Vagina (tissue), 2 donors: ENCODE measurements at places on chromosomes 6 and 20.

DNA sequence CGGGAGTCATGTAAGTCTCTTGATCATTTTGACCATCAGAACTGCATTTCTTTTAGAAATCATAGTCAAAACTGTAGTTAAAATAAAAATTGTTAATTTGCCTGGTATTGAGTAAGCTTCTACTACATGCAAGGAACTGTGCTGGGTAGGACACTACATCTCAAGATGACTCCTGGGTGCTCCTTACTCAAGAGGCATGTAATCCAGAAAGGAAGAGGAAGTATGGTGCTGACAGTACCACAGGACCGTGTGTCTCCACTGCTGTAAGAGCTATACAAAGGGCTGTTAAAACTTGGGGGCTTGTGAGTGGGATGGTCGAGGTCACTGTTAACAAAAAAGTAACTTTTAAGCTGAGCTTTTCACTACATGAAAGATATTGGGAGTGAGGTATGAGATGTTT is 508.3 kb upstream of the SOX4 start:
- H3K4me1 ChIP-seq, result no peaks in the 10 kb centered on the region
- H3K27me3 ChIP-seq, result no peaks in the 10 kb centered on the region
- no peaks in the 10 kb centered on the region for H3K36me3 ChIP-seq
- no peak for DNase-seq
- H3K4me3 ChIP-seq, result no peak overlapping the region

GRCh38 chr20:36499723-36500501 is 41.4 kb upstream of the MYL9 start:
- no peaks in the 10 kb centered on the region for H3K36me3 ChIP-seq
- H3K4me3 ChIP-seq, result no peak overlapping the region
- peaks cover 12% of the 10 kb centered on the region for H3K4me1 ChIP-seq
- H3K27ac ChIP-seq, result no peak overlapping the region
- no peak for DNase-seq

DNA sequence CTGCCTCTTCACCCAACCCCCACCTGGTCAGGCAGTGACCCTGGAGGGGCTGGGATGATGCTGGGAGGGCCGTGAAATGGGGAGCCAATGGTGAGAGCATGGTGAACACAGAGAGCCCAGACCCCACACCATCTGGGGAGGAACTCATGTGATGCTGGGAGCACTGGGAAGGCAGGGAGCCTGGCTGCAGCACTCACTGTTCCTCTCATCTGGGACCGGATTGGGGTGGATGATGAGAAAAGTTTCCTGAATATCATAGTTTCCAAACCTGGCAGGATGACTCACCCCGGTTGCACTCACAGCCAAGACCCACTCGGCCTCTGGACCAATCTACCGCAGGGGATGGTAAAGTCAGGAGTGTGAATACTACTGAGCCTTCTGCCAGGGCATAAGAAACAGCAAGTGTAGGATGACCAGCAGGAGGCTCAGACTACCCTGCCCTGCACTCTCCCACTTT is 21.8 kb downstream of the ULBP1 start:
- peaks cover 7% of the 10 kb centered on the region for H3K27me3 ChIP-seq
- H3K27ac ChIP-seq, result no peak overlapping the region
- DNase-seq, result no peak
- no peaks in the 10 kb centered on the region for H3K36me3 ChIP-seq
- peaks cover 7% of the 10 kb centered on the region for H3K4me1 ChIP-seq
- no peak overlapping the region for H3K4me3 ChIP-seq

GRCh38 chr6:40075056-40075590 is 140.9 kb upstream of the MOCS1 start:
- no peaks in the 10 kb centered on the region for H3K4me1 ChIP-seq
- no peak for DNase-seq
- no peak overlapping the region for H3K27ac ChIP-seq
- no peak overlapping the region for H3K4me3 ChIP-seq
- no peaks in the 10 kb centered on the region for H3K27me3 ChIP-seq
- no peaks in the 10 kb centered on the region for H3K36me3 ChIP-seq

- H3K4me3 ChIP-seq, result no peak overlapping the region
- H3K27ac ChIP-seq, result no peak overlapping the region
- DNase-seq, result no peak
- no peaks in the 10 kb centered on the region for H3K36me3 ChIP-seq
- H3K27me3 ChIP-seq, result no peaks in the 10 kb centered on the region
- H3K4me1 ChIP-seq, result no peaks in the 10 kb centered on the region
Measured at GRCh38 chr20:17457588-17458190, 73.5 kb downstream of the BFSP1 start.

DNA sequence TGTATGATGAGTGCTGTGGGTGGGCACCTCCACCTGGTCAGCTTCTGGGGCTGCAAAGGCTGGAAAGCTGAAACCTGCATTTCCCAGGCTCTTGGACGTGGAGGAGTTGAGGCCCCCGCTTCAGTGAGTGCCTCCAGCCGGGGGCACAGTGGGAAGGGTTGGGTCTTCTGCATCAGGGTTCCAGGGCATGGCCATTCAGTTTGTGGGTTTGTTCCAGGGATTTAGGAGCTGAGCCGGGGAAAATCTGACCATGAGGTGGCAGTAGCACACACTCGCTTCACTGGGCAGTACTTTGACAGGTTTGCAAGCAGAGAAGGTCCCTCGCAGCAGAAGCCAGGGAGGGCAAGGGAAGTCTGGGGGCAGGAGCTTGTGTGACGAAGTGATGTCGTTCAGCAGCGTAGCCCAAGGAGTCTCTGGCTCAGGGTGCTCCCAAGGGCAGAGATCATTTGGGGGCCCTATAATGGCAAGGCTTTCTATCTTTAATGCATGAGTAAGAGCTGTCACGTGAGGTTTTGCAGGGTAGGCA is 69.5 kb upstream of the SULF2 start:
- H3K4me3 ChIP-seq, result no peak overlapping the region
- H3K36me3 ChIP-seq, result no peaks in the 10 kb centered on the region
- H3K4me1 ChIP-seq, result peaks cover 23% of the 10 kb centered on the region
- no peaks in the 10 kb centered on the region for H3K27me3 ChIP-seq
- no peak overlapping the region for H3K27ac ChIP-seq
- DNase-seq, result no peak

DNA sequence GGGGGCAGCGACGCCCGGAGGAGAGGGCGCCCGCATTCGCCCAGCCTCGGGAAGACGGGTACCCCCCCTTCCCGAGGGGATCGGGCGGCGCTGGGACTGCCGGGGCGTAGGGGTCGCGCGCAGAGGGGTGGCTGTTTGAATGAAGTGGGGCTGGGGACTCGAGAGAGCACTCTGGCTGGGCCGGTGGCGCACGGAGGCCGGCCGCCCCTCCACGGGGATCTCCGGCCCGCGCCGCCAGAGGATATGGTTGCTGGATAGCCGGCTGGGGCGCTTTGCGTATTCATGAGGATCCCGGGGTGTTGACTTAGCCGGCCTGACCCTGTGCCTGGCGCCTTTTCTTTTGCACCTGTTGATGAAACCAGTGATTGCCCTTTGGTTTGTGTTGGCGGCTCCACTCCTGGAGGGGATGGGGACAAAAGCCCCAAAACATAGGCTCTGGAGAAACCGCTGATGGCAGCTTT is 469 bp downstream of the SYNJ2 start:
- DNase-seq, result no peak
- H3K4me1 ChIP-seq, result peaks cover 38% of the 10 kb centered on the region

- H3K4me3 ChIP-seq, result no peak overlapping the region
- H3K36me3 ChIP-seq, result no peaks in the 10 kb centered on the region
- peaks cover 4% of the 10 kb centered on the region for H3K4me1 ChIP-seq
- no peaks in the 10 kb centered on the region for H3K27me3 ChIP-seq
Measured at GRCh38 chr6:37710616-37711015, 12.9 kb upstream of the MDGA1 start.

GRCh38 chr20:61120595-61121515 is 131.2 kb upstream of the CDH4 start:
- H3K4me3 ChIP-seq, result no peak overlapping the region
- H3K36me3 ChIP-seq, result no peaks in the 10 kb centered on the region
- no peak overlapping the region for H3K27ac ChIP-seq
- no peak for DNase-seq

DNA sequence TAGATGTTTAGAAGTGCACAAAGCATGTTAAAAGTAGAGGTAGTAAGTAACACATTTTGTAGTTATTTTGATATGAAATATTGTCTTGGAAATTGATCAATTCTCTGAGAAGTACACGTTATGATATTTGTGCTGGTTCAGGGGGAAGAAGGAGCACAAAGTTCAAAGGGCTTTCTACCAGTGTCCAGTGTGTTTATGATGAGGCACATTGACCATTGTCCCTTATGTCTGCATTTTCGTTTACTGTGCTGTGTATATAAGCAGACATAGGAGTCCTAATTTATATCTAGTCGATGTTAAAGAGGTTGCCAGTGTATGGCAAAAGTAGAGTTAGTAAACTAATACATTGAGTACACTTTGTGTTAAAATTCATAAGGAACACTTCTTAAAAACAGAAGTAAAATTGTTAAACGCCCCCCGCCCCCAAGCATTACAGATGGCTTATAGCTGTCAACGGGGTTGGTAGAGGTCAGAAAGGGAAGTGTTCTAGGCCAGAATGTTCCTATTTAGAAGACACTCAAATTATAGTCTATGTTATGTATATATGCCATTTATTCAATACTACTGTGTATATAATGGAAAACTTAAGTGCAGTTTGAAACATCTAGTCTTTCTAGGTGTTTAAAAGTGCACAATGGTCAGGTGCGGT is 13.3 kb upstream of the HMGN4 start:
- H3K27ac ChIP-seq, result no peak overlapping the region
- H3K4me3 ChIP-seq, result no peak overlapping the region
- no peaks in the 10 kb centered on the region for H3K27me3 ChIP-seq
- H3K36me3 ChIP-seq, result no peaks in the 10 kb centered on the region
- peaks cover 15% of the 10 kb centered on the region for H3K4me1 ChIP-seq
- DNase-seq, result no peak

DNA sequence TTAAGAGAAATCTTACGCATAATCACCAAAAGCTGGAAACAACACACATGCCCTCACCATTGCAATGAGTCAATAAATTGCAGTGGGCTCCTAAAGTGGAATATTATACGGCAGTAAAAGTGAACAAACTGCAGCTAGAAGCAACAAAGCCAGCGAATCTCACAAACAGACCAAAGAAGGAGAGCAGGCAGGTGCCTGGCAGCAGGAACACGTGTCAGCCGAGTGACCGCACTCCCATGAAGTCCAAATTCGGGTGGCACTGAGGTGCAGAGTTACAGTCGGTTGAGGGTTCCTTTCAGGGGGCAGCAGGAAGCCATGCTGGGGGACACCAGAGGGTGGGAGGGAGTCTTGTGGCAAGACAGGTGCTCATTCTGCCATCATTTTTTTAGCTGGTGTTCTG is 313.1 kb downstream of the TAF4 start:
- H3K4me3 ChIP-seq, result no peak overlapping the region
- H3K27ac ChIP-seq, result no peak overlapping the region
- no peaks in the 10 kb centered on the region for H3K36me3 ChIP-seq
- no peak for DNase-seq
- H3K4me1 ChIP-seq, result no peaks in the 10 kb centered on the region
- no peaks in the 10 kb centered on the region for H3K27me3 ChIP-seq

GRCh38 chr6:119628691-119629594 is 279.4 kb upstream of the MAN1A1 start:
- no peak overlapping the region for H3K4me3 ChIP-seq
- H3K27ac ChIP-seq, result no peak overlapping the region
- no peak for DNase-seq
